ENCODE measurements at places on chromosomes 12 and 14.

GRCh38 chr12:2282318-2282717 is 229.5 kb downstream of the CACNA1C start:
- DNase-seq, result no peak

DNA sequence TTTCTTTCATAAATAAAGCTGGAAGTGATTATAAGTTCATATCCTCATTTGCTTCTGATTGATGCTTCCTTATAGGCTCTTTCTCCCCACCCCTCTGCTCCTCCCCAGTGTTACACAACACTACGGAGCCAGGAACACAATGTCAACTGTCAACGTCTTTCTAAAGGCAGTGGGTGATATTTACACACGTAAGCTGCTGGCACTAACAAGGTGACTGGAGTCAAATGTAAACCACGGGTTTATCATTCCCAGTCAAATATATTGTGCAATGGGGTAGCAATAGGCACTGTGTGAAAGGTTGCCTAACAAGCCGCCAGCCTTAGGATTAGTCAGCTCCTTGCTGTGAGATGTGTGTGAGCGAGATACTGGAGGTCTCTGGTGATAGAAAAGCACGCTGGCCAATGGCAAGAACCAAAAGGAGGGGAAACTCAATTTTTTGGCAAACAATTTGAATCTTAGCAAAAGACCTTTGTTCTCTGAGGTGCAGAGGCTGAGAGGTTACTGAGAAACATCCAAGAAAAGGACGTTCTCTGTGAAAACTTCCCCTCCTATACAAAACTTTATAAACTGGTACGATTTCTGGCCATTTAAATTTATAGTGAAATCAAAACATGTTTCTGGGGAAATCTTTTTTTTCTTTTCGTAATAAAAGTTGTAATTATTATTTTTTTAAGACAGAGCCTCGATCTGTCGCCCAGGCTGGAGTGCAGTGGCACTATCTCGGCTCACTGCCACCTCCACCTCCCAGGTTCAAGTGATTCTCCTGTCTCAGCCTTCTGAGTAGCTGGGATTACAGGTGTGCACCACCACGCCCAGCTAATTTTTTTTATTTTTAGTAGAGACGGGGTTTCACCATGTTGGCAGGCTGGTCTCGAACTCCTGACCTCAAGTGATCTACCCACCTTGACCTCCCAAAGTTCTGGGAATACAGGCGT is 22.3 kb upstream of the HECTD1 start:
- peak; percentile 94 for DNase-seq

DNA sequence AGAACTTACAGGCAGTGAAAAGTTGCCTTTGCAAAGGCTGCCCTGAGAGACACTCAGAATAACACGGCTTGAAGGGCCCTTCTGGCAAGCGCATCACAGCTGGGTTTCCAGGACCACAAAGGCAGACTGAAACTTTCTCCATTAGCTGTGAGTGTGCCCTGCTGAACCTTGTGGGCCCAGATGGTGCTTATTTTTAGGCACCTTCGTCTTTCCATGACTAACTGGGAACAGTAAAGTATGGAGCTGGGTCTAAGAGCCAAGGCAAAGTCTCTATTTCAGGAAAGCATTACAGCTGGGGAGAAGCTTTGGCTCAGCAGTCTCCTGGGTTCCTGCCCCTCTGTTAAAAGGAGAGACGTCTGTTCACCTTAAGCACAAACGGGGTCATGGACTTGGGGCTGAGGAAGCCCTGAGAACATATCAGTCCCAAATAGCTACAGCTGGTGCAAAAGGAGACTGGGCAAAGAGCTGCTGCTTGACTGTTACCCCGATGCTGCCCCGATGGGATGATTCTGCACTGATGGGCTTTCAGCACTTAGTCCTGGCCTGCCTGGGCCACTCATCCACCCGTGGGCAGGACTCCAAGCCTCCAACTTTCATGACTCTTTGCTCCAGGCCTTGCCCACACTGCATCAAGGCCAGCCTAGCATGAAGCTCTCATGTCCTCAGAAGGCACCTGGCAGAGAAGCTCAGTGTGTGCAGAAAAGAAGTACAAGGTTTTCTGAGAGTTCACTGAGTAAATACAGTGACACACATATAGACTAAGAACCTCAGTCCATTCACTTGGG is 248.3 kb downstream of the PHLDA1 start:
- no peak for DNase-seq

GRCh38 chr14:74616507-74616906 is 4.5 kb upstream of the LTBP2 start:
- no peak for DNase-seq

DNA sequence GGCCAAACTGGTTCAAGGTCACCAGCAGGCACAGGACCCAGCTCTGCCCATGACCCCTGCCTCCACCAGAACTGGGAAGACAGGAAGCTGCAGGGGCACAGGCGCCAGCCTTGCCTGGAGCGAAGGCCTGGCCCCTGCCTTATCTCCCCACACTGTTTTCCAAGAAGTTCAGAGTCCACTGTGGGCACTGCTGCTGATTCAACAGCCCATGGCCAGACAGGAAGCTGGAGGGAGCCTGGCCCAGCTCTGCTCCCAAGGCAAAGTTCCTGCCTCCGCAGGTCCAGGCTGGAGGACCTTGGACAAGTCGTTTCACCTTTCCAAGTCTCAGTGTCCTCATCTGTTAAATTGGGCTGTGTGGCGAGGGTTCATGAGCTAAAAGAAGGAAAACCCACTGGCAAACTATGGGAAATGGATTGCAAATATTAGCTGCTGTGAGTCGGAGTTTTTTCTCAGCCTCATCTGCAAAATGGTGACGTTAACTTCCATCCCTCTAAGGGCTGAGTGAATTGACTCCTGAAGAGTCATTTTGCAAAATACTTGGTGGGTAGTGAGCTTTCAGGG is 1.2 kb downstream of the PHETA1 start:
- DNase-seq, result peak; percentile 85

GRCh38 chr14:25062022-25062321 is 12.0 kb upstream of the STXBP6 start:
- no peak for DNase-seq

GRCh38 chr12:24507827-24508226 is 441.1 kb downstream of the BCAT1 start:
- no peak for DNase-seq

DNA sequence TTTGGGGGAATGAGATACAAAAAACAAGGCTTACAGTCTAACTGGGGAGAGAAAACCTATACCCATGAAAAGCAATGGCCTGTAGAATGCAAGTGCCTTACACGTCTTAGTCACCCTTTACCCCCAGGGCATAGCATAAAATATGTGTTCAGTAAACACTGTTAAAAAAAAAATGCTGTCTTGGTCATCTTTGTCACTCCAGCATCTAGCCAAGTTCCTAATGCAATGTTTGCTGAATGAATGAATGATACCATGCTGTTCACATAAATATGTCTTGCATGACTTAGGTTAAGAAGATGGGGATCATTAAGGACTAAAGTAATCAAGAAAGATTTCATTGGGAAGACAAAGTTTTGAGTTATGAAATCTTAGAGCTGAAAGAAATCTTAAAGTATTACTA is 38.5 kb downstream of the PPP2R5E start:
- no peak for DNase-seq

- no peak for DNase-seq
Measured at GRCh38 chr12:14935031-14935430, 3.3 kb downstream of the ERP27 start.

Data from stomach (tissue), 19 donors.